GM12878 (cell line): ENCODE measurements at places on chromosomes 2 and 18. TPM values are rescaled to one million over a fixed set of nuclear protein-coding genes. Genes with fewer than 3 reads are reported as not detected.

- DNase-seq: no peak
- H3K36me3 ChIP-seq: no peaks in the 10 kb centered on the region
- no peak overlapping the region for H3K4me3 ChIP-seq
Measured at GRCh38 chr18:45127405-45127804, 446.7 kb downstream of the SETBP1 start.

DNA sequence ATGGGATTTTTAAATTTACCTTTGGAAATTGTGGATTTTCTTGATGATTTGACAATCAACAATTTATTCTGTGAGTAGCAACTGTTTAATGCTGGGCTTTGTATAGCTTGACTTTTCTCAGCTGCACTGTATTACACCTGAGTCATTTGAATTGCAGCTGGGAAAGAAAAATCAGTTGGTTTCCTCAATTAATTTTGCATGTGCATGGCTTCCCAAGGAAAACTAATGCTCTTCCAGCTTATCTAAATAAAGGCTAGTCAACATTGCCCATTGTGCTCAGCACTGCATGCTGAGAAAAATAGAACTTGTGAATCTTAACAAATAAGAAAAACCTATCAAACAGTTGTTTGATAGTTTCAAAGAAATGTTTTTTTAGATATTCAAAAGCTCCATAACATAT lies 268.3 kb upstream of the CDH20 start:
- no peak for DNase-seq
- H3K27me3 ChIP-seq: no peaks in the 10 kb centered on the region
- no peaks in the 10 kb centered on the region for H3K36me3 ChIP-seq
- no peak overlapping the region for H3K4me3 ChIP-seq
- no peaks in the 10 kb centered on the region for H3K4me1 ChIP-seq
- no peak overlapping the region for H3K27ac ChIP-seq

The CYS1 gene
- 5.8 and 6.4 TPM in 2 replicates for total RNA-seq

DNA sequence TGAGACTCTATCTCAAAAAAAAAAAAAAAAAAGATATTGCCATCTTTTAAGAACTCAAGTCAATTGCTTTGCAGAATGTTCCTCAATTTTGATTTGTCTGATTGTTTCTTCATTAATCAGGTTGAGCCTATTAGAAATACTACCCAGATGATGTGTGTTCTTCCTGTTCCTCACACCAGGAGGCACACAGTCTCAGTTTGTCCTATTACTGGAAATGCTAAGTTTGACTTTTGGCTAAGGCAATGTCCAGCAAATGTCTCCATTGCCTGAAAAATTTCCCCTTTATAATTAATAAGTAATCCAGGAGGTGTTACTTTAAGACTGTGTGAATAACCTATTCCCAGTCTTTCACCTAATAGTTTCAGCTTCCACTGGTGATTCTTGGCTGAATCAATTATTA lies 28.4 kb downstream of the BOLA3 start:
- H3K27ac ChIP-seq: no peak overlapping the region; the same call in 1 of the 2 replicates
- peaks cover 3% of the 10 kb centered on the region; the same call in 1 of the 2 replicates for H3K4me1 ChIP-seq
- no peaks in the 10 kb centered on the region for H3K27me3 ChIP-seq
- H3K36me3 ChIP-seq: no peaks in the 10 kb centered on the region

GRCh38 chr2:26229595-26229994 lies 14.8 kb downstream of the HADHA start:
- H3K4me3 ChIP-seq: no peak overlapping the region
- no peaks in the 10 kb centered on the region for H3K27me3 ChIP-seq
- DNase-seq: no peak
- no peak overlapping the region for H3K27ac ChIP-seq
- H3K36me3 ChIP-seq: peaks cover 5% of the 10 kb centered on the region; the same call in 1 of the 2 replicates
- H3K4me1 ChIP-seq: no peaks in the 10 kb centered on the region

GRCh38 chr2:10003206-10004125 lies 39.9 kb upstream of the KLF11 start:
- H3K4me3 ChIP-seq: no peak overlapping the region
- no peak overlapping the region for H3K27ac ChIP-seq
- no peaks in the 10 kb centered on the region for H3K4me1 ChIP-seq
- no peaks in the 10 kb centered on the region for H3K27me3 ChIP-seq

The MAT2A gene
- total RNA-seq: 255 and 286 TPM in 2 replicates
